Stimulated activated CD8-positive, alpha-beta memory T cell treated with anti-CD3 and anti-CD28 coated beads, Interleukin-15, amount 100 ng/mL, for 4 hours (primary cell): ENCODE measurements at places on chromosomes 11 and 22.
A peak's percentile ranks its signal among the peaks of the same experiment; 100 is the strongest.

DNA sequence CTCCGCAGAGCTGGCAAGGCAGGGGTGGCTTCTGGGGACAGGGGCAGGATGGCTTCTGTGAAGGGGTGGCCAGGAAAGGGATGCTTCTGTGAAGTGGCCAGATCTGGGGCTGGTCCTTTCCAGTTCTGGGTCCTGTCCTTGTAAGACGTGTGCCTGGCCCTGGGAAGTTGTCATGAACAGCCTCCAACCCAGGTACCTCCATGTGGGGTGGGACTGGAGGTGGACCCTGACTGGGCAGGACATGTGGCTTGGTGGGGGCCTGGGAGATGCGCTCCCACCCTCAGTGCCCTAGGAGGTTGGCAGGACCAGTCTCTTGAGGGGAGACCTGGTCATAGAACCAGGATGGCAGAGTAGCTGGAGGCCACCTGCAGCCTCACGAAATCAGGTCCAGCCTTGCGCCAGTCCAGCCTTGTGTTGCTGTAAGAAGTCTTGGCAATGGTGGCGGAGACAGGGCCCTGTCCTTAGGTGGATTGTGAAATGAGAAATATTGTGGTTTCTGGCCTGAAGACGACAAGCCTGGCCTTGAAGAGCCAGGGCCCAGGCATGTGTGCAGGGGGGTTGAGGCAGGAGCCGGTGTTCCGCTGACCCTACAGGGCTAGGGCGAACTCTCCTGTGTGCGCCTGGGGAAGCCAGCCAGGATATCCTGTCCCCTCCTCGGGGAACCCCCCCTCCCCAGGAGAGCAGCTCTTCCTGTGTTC is 2.6 kb downstream of the KCNQ1 start:
- no peak for DNase-seq

- DNase-seq = no peak
These were observed 11.5 kb downstream of the RIC8A start for GRCh38 chr11:218815-219593.

- DNase-seq = no peak
These were observed 626.5 kb upstream of the CHORDC1 start for GRCh38 chr11:90849312-90849711.

GRCh38 chr11:75583718-75584658 is 21.9 kb downstream of the SERPINH1 start:
- DNase-seq = no peak

DNA sequence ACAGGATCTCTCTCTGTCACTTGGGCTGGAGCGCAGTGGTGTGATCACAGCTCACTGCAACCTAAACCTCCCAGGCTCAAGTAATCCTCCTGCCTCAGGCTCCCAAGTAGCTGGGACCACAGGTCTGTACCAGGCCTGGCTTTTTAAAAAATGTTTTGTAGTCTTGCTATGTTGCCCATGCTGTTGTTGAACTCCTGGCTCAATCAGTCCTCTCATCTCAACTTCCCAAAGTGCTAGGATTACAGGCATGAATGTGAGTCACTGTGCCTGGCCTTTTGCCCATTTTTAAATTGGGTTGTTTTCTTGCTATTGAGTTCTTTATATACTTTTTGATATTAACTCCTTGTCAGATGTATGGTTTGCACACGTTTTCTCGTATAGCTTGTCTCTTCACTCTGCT is 33.0 kb upstream of the PITPNB start:
- no peak for DNase-seq

DNA sequence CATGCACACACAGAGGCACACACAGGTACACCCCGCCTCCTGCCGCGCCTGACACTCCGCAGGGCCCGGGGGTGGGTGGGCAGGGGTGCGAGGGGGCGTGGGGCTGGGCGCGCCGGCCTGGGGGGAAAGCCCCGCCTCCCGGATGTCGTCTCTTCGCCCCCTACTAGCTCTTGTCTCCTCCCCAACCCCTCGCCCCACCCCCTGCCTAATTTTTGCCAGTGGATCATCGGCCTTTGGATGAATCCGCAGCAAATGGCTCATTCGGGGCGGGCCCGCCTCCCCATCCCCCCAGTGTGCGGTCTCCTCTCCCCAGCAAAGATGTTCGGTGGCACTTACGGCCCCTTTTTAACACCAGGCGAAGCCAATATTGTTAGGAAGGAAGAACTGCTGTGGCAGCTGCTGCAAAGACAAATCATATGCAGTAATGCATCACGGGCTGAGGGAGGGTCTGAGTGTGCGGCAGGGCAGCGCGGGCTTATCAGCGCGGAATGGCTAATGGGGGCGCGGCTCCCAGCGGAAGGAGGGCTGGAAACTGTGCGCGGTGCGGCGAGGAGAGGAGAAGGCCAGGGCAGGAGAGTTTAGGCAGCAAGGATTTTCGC is 13.4 kb upstream of the NECTIN1 start:
- DNase-seq = no peak

- no peak for DNase-seq
These were observed 72.1 kb downstream of the RNF169 start for GRCh38 chr11:74820763-74821162.

- DNase-seq = no peak
These were observed 28.7 kb upstream of the PICK1 start for GRCh38 chr22:38028344-38029130.

DNA sequence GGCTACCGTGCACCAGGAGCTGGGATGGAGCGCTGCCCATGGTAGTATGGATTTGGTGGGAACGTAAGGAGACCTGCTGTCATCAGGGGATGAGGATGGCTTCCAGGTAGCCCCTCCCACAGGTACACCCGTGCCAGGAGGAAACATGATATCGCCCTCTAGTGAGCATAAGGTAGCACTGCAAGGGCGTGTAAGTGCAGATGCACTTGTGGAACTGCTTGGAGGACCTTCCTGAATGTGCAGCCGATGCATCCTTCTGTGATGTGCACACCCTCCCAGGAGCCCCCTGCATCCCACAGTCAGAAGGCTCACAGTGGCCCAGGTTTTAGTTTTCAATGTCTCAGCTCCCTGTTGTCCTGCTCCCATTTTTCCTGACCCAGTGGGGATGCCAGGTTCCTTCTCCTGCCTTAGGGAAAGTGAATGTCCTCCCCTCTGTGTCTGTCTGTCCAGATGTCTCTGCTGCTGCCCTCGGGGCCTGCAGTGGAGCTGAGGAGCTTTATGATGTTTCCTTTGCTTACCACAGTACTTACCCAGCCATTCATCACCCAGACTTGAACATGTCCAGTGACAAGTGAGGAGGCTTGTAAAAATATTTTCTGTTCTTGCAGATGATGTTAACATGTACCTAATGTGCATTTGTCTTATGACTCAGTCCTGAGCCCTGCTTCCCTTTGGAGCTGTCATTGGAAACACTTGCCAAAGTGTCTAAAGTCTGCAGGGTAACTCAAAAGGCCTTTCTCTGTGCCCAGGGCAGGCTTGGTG is 49.2 kb downstream of the DBX1 start:
- no peak for DNase-seq

DNA sequence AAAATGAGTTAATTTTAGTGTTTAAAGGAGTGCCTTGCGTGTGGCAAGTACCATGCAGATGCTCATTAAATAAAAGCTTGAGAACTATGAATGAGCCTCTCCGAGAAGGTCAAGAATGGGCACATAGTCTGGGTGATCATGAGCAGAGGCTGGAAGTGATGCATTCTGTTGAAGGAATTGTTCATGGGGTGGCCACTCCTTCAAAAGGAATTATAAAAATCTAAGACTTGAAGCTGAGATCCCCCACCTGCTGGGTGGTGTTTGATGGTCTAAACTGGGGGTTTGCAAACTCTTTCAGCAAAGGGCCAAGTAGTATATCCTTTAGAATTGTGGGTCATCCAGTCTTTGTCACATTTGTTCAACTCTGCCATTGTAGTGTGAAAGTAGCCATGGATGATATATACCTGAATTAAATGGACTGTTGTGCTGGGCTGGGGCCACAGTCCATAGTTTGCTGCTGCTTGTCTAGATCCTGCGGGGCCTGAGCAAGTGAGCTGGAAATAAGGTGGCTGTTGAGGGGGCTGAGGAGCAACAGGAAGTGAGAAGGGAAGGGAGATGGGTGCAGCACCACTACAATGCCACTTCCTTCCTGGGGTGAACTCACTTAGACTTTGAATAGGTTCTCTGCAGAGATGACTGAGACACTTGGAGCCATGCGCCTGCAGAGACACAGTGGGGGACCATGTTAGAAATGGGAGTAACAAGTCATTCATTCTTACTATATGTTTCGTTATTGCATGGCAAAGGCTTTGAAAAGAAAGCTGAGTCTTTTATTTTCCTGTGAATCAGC is 179.0 kb downstream of the SNX19 start:
- no peak for DNase-seq

GRCh38 chr11:75087319-75088305 is 9.1 kb downstream of the OR2AT4 start:
- no peak for DNase-seq

DNA sequence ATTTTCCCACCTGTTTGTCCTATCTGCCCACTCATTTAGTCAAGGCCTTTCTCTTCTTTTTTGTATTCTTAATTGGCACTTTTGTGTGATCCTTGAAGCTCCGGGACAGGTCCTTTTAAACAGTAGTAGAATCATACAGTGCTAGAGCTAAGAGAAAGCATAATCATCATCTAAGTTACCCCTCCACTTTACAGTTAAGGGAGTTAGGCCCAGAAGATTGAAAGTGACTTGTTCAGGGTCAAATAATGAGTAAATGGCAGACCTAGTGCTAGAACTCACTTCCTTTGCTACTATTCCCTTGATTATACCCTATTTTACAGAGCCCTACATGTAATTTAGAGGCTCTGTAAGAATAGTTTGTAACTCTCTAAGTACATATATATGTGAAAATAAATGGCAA is 2.5 kb downstream of the USP47 start:
- no peak for DNase-seq

GRCh38 chr11:33268945-33269540 is 11.9 kb downstream of the HIPK3 start:
- DNase-seq = no peak

DNA sequence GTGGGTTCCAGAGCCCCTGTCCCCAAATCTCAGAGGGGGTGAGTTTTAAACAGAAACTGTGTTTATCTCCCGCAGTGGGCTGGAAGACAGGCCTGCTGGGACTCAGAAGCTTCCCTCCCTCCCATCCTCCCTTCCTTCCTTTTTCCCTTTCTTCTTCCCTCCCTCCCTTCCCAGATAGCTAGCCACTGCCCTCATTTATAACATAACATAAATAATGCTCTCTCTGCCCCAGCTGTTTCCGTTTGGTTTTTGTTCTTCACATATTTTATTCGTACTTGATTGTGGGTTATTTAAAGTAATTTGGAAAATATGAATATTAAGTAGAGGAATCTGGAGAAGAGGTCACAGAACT is 140.9 kb downstream of the TEAD1 start:
- DNase-seq = no peak

- DNase-seq = no peak
These were observed 94.2 kb upstream of the TBCEL start for GRCh38 chr11:120929664-120930154.

- no peak for DNase-seq
These were observed 1.4 kb downstream of the PLXNB2 start for GRCh38 chr22:50305923-50306566.

GRCh38 chr11:9947231-9947864 is 283.5 kb downstream of the SWAP70 start:
- DNase-seq = no peak

DNA sequence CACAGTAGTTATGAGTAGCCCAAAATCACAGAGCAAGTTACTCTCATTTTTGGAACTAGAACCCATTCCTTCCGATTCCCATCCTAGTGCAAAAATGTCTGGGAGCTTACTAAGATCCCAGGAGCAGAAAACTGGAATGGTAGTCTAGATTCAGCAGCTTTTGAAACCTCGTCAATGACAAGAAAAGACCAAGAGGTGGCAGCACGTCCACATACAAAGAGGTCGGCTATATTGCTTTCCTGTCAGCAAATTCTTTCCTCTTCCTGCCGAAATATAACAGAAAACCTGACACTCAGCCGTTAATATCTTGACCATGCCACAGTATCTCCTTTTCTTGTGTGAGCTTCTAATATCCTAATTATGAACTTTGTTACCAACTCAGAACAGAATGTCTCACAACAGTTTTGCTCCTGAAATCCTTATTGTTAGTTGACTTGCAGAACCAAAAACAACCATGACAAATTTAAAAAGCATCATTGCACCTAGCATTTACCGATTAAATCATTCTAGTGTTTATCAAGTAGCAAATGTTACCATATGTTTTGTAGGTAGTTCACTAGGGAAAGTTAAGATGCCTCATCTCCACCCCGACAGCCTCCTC is 92.8 kb upstream of the OR9G4 start:
- DNase-seq = no peak

DNA sequence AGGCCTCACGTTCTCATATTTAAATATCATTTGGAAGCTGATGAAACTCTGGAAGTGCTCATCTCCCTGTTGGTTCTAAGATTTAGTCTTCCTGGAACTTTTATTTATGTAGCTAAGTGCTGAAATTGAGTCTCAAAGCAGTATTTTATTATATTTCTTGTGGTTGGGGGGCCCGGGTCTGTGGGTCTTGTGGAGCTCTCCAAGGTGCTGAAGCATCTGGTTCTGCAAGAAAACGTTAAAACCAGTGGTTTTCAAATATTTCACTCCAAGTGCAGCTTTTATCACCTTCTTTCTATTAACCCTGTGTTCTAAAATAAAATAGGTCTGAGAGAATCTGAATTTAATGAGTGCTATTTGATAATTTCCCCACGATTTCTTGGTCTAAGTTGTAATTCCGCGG is 1404.8 kb downstream of the TBC1D22A start:
- no peak for DNase-seq

DNA sequence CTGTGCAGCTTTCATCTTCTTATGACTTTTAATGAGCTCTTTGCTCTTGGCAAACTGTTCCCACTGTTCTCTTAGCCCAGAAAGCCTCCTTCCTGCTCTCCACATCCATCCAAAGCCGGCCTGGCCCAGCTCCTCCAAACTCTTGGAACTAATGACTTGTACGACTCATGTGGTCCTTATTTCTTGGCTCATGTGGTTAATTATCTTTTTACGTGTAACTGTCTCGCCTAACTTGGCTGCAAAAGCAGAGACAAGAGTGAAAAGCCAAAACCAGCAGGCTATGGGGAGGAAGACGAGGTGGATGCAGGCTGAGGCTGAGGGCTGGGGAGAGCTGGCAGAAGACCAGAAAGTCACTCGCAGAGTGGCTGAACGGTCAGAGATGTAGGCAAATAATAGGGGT is 5.5 kb downstream of the CSNK2A3 start:
- DNase-seq = no peak

GRCh38 chr11:6623391-6624363 is 4.5 kb upstream of the TPP1 start:
- no peak for DNase-seq

DNA sequence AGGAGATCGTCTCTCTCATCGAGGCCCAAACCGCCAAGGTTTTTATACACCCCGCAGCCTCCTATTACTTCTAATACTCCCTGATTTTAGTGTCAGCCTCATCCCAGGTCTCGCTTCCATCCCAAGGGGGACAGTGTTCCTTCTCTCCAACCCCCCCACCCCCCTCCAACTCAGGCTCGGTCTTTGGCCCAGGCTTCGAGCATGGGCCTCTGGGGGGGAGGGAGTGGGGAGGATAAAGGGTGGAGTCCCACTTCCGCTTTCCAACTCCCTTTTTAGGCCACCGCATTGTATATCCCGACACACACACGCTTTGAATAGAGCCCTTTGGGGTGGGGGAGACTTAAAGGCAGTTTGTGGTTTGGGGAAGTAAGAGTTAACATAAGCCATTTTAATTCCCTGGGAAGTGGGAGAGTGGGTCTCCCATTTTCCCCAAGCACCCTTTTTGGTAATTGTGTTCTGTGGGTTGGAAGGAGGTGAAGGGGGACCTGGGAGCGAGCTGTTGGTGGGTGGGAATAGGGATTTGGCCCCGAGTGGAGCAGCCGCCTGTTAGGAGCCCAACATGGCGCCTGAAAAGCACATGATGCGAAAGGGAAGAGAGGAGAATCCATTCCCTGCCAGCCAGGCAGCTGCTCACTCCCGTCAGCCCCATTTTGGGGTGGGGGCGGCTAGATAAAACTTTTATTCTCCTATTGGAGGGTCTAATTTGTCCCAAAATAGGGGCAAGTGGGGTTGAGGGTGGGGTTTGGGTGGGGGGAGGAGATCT is 844 bp downstream of the PCF11 start:
- peak; percentile 9 for DNase-seq
